GM12891 (cell line): ENCODE measurements at places on chromosomes 1 and 21.

- no peak for DNase-seq
These were observed 8.0 kb upstream of the PKP1 start for GRCh38 chr1:201275253-201275666.

DNA sequence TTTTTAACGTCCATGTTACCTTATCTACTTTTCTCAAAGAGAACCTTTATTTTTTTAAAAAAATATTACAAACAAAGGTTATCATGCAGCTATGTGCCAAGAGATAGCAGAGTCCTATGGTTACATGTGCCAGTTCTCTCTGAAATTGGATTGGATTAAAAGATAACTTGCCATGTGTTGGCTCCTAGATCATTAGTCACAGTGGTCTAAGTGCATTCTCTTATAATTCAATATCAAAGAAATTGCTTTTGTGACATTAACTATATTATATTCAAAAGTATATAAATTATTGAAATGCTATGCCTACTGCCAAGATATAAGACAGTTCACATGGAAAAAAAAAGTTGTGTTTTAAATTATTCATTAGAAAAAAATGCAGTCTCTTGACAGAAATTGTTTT is 494.2 kb downstream of the NEGR1 start:
- DNase-seq, result no peak

GRCh38 chr1:153677718-153678518 is 570 bp upstream of the NPR1 start:
- DNase-seq, result no peak

- no peak for DNase-seq
These were observed 18.4 kb downstream of the TTC34 start for GRCh38 chr1:2783069-2783434.

DNA sequence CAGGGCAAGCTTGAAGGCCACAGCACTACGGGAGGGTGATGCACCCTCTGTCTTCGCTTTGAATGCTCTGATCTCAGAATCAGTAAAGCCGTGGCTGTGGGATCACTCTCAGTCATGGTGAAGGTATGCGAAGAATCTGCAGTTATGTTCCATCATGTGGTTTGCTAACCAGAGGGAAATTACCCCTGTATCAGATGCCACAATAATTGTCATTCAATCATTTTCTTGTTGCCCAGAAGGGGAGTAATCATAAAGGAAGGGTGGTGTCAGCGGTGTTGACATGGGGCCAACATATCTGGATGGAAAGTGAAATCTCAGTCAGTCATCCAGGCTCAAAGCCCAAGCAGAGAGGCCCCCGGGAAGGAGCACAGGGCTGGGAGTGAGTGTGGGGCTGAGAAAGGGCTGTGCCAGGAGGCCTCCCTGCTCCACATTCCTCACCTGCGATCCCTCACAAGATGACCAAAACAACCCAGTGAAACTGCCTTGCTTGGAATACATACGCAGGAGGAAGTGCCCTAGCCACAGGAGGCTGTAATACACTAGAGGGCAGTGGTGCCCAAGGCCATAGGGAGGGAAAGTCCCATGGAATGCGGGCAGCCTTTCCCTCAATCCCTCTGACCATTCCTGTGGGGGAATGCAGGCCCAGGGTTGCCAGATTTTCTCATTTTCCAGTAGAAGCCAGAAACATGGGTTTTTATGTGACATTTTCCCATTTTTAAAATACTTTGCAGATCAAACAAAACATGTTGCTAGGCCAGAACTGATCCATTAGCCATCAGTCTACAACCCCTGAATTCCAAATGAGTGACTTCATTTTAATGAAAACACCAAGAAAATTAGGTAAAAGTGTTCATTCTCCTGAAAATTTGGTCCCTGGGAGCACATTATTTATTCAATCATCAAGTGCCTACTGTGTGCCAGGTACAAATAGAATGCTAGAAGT is 95.7 kb upstream of the VANGL1 start:
- no peak for DNase-seq

DNA sequence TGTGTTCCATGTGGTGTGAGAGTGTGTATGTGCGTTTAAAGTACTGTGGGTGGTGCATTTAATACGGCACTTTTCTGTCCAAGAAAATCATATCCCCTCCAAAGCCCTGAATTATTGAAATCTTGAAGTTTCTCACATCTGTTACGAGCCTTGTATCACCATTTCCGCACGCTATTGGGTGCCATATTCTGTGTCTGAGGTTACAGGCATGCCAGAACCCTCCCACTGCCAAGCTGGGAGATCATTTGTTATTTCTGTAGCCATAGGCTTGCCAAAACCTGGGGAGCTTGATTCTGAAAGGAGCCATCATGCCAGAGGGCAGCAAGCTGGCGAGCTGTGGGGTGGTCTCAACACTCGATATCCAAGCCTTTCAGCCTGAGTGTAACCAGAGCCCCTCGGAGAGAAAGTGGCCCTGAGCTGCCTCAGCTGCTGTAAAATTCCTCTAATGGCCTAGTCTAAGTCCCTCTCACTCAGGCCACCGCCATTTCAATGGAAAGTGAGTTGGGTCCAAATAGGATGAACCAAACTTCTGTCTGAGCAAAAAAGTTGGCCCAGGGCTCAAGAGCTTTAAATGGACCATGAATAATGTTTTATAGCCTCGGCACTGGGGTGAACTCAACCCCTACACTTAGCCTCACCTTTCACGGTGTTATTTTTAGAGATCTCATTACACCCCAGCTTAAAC is 298.4 kb upstream of the DUSP10 start:
- no peak for DNase-seq

- no peak for DNase-seq
These were observed 41.6 kb upstream of the MTR start for GRCh38 chr1:236753516-236753915.

DNA sequence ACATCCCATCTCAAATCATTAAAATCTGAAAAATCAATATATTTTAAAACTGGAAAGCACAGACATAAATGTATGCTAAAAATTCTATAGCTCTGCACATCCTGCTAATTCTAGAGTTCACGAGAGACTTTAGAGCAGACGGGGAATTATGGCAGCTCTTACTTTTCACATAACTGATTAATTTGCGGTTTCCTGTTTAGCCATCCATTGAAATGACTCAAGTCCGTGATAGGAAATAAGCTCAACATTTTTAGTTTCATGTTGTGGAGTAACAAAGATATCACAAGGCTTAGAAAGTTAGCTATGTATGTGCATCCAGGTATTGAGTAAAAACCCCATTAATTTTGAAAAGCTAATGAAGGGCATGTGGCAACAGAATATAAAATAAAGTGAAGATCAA is 123.2 kb downstream of the SMYD2 start:
- DNase-seq, result no peak

DNA sequence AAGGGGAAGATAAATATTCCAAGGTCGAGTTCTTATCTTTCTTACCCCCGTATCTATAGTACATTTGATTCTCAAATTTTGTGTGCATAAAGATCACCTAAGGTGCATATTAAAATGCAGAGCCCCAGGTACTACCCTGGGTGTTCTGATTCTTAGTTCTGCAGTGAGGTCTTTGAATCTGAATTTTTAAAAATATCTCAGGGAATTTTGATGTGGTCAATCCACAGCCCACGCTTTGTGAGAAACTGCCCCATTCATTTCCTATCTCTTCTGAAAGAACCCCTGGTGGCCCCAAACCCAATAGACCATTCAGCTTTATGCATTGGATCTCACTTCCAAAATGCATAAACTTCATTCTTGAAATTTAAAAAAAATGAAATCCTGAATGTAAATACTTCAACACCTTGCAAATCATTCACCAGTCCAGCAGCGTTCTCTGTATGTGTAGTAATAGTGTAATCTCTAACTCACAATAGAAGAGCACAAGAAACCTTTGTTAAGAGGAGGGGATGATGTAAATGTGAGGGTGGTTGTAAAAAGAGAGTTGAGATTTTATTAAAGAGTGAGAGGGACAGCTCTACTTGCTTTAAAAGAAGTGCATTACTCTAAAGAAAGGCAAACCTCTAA is 108.8 kb upstream of the ZP4 start:
- DNase-seq, result no peak

- no peak for DNase-seq
These were observed 324.3 kb downstream of the TGFB2 start for GRCh38 chr1:218669431-218669830.

- DNase-seq, result no peak
These were observed 96.5 kb downstream of the PAPPA2 start for GRCh38 chr1:176559474-176559873.

- no peak for DNase-seq
These were observed 18.0 kb upstream of the SLC45A1 start for GRCh38 chr1:8299963-8300362.

DNA sequence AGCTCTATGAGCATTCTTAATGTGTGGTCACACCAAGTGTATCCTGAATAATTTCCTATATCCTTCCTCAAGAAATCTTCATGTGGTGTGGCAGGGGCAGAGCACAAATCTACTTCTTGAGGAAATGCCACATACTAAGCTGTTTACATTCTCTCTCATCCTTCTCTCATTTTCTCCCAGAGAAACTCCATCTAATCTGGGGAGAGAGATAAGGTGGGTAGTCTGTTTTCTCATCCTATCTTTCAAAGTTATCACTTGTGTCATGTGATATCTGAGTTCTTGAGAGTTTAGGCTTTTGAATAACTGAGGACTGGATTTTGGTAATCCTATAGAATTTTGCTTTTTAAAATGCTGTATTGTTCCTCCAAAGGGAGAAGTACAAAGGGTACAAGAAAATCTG is 141.9 kb upstream of the LRRC7 start:
- no peak for DNase-seq

DNA sequence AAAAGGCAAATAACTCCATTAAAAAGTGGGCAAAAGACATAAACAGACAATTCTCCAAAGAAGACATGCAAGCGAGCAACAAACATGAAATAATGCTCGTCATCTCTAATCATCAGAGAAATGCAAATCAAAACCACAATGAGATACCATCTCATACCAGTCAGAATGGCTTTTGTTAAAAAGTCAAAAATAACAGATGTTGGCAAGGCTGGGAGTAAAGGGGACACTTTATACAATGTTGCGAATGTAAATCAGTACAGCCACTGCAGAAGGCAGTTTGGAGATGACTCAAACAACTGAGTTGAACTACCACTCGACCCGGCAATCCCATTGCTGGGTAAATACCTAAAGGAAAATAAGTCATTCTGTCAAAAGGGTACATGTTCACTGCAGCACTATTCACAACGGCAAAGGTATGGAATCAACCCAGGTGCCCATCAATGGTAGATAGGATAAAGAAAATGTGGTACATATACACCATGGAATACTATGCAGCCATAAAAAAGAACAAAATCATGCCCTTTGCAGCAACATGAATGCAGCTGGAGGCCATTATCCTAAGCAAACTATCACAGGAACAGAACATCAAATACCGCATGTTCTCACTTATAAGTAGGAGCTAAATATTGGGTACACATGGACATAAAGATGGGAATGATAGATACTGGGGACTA is 25.9 kb downstream of the TSPAN2 start:
- no peak for DNase-seq

- DNase-seq, result no peak
These were observed 50.6 kb downstream of the L1TD1 start for GRCh38 chr1:62245201-62245600.
